Activated CD4-positive, alpha-beta T cell treated with anti-CD3 and anti-CD28 coated beads, Interleukin-2, amount 50 U/mL, for 48 hours (primary cell): ENCODE measurements at places on chromosomes 13 and 19.

- no peak for DNase-seq
Measured at GRCh38 chr13:49216334-49216733, 3.8 kb upstream of the MLNR start.

- no peak for DNase-seq
Measured at GRCh38 chr19:6539514-6539913, 8.7 kb downstream of the TNFSF9 start.

DNA sequence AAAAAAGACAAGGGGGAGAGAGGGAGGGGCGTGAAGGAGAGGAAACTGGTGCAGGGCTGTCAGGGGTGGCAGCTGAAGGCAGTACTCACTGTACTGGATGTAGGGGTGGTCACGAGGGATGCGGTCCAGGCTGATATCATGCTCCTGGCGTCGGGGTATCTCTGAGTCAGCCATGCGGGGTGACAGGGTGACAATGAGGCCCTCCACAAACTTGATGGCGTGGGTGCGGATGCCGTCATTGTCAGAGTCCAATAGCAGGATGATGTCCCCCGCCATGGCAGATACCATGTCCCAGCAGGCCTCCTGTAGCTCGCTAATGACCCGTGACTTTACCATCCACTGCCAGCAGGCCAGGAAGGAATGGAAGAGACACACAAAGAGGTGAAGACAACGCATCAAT lies 15.3 kb downstream of the SYMPK start:
- no peak for DNase-seq

GRCh38 chr19:7691497-7691896 lies 10.4 kb downstream of the FCER2 start:
- DNase-seq: no peak

- peak; percentile 66 for DNase-seq
Measured at GRCh38 chr19:18865973-18866799, 29.8 kb downstream of the CERS1 start.

DNA sequence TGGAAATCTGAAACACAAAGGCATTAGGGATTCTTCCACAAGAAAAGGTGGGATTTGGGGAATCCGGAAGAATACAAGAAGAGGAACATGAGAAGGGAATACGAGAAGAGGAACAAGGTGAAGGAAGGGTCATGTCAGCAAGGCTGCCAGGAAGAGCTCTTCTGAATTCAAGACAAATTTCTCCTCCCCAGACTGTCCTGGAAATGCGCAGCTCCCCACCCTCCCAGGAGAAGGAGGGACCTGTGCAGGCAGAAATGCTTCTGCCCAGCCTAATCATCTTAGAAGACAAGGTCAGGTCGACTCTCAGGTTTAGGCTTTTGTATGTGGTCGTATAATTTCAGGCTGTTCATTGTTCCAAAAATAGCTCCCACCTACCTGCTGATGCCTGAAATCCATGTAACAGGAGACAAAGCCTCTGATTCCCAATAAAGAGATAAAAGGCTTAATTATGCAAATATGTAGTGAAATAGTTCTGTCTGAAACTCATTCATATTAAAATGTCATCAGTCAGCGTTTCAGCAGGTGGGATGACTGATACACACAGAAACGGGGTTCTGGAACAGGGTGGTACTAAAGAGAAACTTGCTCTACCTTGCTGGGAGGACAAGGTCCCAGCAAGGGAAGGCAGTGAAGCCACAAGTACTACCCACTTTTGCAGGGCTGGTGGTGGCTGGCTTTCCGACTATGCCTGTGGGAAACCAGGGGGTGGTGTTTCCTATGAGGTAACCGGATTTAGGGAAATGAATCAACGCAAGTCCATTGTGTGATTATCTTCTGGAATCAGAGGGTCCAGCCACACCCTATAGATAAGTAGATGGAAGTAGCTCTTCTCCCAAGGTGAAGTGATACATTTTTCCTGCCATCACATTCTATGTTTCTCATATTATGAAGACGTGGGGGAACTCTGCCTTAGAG lies 76.1 kb downstream of the KL start:
- no peak for DNase-seq

GRCh38 chr13:37131092-37131491 lies 25.6 kb upstream of the CSNK1A1L start:
- no peak for DNase-seq

DNA sequence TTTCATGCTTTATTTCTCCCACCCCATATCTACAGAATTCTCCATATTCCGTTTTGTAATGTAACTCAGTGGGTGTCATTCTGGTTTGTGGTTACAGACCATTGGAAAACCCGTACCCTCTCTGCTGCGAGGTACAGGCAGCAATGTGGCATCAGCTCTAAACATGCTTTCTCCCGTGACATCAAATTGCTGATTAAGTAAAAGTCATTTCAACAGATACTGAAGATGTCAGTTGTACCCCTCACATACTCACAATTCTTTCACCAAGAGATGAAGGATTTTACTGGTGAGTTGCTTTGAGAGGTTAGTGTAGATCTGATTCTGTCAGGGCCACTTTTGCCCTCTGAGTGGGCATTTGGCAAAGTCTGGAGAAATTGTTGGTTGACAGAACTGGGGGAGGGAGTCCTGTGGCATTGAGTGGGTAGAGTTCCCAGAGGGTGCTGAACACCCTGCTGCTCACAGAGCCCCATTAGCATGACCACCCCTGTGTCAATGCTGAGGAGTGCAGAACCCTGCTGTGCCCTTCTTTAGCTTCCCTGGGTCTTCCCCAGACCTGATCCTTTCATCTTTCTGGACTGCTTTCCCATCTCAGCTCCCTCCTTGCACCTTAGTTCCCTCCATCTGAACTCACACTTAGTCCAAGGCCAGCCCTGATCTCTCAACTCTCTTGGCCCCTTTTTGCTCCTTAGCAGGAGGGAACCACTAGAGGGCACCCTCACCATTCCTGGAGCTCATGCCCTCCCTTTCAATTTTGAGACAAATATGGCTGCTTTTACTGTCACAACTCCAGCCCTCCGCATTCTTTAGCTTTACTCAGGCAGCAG lies 39.9 kb upstream of the CEACAM8 start:
- DNase-seq: peak; percentile 69

- no peak for DNase-seq
Measured at GRCh38 chr13:49539746-49540145, 44.0 kb downstream of the PHF11 start.

DNA sequence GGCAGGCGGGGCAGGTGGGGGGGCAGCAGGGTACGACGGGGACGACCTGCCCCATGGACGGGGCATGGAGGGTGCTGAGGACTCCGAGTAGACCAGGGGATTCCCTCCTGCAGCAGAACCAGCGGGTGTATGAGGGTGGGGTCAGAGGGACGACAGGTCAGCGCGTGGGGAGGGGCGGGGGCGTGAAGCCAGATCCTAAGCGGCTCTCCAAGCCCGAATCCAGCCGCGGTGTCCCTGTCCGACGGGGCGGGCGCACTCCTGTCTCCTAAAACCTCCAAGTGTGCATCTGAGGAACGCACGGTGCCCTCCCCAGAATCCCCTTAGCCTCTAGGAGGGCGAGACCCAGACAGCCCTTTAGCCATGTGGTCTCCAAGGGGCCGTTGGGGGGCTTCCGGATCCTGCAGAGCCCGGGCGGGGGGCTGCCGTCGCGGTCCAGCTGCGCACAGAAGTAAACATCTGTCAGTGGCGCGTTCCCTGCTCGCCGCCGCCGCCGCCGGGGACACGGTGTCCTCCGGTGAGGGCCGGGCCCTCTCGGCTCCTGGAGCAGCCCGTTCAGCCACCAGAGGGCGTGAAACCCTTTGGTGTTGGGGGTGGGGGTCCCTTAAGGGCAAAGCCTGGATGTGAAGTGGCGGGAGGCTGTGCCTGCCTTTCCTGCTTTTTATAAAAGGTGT lies 730 bp downstream of the NRTN start:
- DNase-seq: peak; percentile 70

DNA sequence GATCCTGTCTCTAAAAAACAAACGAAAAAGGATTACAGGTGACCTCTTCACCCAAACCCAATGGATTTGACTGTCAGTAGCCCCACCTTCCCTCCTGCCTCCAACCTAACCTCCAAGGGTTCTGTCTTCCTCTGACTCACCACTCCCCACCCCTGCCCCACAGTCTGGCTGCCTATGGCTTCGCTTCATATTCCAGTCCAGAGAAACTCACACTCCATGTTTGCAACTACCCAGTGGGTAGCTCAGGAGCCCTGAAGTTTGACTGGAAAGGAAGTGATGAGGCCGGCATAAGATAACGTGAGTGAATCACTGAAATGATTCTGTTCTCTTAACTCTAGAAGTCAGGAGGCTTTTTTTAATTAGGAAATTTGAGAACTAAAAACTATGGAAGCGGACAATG lies 303.9 kb downstream of the FOXO1 start:
- DNase-seq: no peak

GRCh38 chr19:22919946-22920345 lies 83.0 kb downstream of the ZNF728 start:
- DNase-seq: no peak

DNA sequence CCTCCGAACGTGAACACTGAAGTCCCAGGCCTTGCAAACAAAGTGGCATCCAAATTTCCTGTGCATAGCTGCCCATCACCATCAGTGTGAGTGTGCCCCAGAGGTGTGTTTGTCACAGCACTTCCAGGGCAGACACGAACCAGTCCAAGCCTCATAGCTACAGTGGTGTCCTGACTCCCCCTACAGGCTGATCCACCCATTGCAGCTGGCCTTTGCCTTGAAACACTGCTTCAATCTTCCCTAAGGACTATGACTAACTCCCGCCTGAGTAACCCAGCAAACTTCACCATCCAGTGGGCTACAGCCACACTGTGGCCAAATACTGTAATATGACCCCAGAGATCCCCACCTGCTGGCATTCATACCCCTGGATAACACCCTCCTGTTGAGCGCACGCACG lies 3.9 kb downstream of the ZNF266 start:
- DNase-seq: peak; percentile 45

DNA sequence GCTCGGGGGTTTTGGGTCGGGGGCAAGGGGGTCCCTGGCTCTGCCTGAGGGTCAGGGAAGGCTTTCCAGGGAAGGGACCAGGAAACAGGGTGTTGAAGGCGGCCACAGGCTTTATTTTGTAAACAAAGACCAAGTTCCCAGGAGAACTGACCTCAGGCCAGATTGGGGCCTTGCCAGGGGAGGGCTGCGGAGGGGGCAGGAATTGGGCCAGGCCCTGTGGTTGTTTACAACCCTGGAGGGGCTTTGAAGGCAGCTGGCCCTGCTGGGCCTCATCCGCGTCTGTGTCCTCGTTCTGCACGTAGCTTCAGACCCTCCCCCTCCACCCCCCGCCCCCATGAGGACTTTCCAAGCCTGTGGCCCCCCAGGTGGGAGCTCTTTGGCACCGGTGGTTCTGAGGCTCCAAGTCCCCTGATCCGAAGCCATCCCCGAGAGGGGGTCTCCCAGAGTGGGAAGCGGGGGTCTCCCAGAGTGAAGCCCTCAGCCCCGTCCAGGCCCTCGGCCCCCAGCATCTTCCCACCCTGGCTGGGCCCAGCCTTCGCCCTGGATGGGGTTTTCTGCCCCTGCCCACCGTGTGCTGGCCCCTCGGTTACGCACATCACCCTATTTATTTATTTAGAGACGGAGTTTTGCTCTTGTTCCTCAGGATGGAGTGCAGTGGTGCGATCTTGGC lies 13.5 kb upstream of the BSG start:
- no peak for DNase-seq

- peak; percentile 84 for DNase-seq
Measured at GRCh38 chr19:15463861-15464371, 428 bp downstream of the RASAL3 start.

GRCh38 chr13:45410466-45410865 lies 7.7 kb downstream of the SLC25A30 start:
- DNase-seq: no peak

- DNase-seq: no peak
Measured at GRCh38 chr19:43591904-43592772, 3.8 kb downstream of the IRGQ start.

GRCh38 chr19:22426901-22427300 lies 4.8 kb upstream of the ZNF98 start:
- no peak for DNase-seq

GRCh38 chr13:105466376-105466775 lies 1069.1 kb downstream of the EFNB2 start:
- DNase-seq: no peak

GRCh38 chr19:29172302-29172701 lies 40.6 kb downstream of the UQCRFS1 start:
- no peak for DNase-seq
